Left lung (tissue), 14 donors: ENCODE measurements at places on chromosomes 1 and 21. TPM values are rescaled to one million over a fixed set of nuclear protein-coding genes. Genes with fewer than 3 reads are reported as not detected.
A peak's percentile ranks its signal among the peaks of the same experiment; 100 is the strongest.

GRCh38 chr21:39628385-39628784 lies 15.6 kb downstream of the B3GALT5 start:
- no peak for DNase-seq

ATF3 gene
- polyA plus RNA-seq = 5.6 TPM

DNA sequence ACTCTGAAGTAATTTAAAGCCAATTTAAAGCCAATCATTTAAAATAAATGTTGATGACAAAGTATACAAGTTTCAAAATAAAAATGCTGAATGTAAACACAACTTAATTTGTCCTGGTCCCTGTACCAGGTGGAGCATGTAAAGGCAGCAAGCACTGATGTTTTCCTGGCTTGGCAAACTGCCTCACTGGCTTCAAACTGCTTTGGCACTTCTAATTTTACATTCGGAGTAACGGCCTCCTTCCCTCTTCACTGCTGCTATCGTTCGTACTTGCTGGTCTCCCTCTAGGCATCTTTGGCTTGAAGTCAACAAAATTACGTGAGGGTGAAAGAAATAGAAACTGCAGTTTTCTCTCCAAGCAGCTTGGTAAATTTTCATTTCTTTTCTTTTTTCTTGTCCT lies 287.9 kb downstream of the LTN1 start:
- DNase-seq = peak; percentile 32

- no peak for DNase-seq
These were observed 113.2 kb downstream of the TOMM20 start for GRCh38 chr1:235015291-235015985.

ADORA1 gene
- polyA plus RNA-seq = 15.0 TPM

TEX38 gene
- 0.47 TPM for polyA plus RNA-seq

GRCh38 chr1:66532214-66532613 lies 1.7 kb upstream of the SGIP1 start:
- DNase-seq = no peak

PDZK1 gene
- 1.9 TPM for polyA plus RNA-seq

DNA sequence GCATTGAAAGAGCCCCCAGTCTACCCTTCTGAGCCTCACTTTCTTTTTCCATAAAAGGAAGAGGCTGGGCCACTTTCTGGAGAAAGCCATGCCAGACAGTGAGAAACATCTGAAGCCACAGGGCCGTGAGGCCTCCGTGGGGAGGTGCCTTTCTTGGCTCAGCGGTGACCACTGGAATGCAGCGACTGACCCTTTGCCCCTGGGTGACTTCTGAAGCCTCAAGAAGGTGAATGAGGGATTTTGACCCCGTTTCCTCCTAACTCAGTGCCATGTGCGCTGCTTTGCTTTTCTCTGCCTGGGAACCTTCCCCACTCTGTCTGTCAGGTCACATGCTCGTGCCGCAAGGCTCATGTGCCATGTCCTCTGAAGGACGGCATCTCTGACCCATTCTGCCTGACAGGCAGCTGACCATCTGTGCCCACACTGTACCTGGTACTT lies 44.7 kb upstream of the A3GALT2 start:
- peak; percentile 35 for DNase-seq

USH2A gene
- 0.04 TPM for polyA plus RNA-seq

DNA sequence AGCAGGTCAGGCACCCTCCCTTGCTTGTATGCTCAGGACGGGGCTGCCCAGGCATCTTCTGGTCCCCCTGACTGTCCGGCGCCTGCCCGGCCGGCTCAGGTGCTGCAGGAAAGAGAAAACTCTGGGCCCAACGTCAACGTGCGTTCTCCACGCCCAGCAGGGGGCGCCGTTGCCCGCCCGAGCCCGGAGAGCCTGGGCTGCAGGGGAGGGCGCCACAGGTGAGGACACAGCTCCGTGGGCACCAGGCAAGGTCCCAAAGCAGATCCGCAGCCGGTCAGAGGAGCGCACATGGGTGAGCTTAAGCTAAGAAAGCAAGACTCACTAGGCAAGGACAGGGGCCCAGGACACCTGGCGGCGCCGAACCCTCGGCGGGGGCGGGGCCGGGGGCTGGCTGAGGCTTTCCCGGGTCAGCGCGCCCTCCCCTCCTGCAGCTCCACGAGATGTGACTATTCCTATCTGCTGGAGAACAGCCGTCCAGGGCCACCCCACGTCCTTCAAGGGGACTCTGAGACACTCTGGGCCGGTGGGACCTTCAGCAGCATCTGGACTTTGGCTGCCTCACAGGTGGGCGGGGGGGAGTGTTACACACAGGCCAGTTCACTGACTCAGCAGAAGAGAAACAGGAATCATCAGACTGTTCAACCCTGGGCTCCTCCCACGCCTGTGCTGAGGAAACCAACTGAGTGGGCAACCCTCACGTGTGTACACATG lies 29.3 kb downstream of the KRTAP10-1 start:
- no peak for DNase-seq

- DNase-seq = no peak
These were observed 665.0 kb downstream of the SMYD3 start for GRCh38 chr1:245842106-245842505.

GRCh38 chr1:44168520-44169098 lies 27.2 kb upstream of the KLF18 start:
- no peak for DNase-seq

GRCh38 chr21:45432575-45433255 lies 27.8 kb downstream of the COL18A1 start:
- DNase-seq = no peak

KCNJ6 gene
- 0.27 TPM for polyA plus RNA-seq

GRCh38 chr1:212271823-212272485 lies 13.3 kb upstream of the PPP2R5A start:
- DNase-seq = no peak

MASP2 gene
- 12.3 TPM for polyA plus RNA-seq

DNA sequence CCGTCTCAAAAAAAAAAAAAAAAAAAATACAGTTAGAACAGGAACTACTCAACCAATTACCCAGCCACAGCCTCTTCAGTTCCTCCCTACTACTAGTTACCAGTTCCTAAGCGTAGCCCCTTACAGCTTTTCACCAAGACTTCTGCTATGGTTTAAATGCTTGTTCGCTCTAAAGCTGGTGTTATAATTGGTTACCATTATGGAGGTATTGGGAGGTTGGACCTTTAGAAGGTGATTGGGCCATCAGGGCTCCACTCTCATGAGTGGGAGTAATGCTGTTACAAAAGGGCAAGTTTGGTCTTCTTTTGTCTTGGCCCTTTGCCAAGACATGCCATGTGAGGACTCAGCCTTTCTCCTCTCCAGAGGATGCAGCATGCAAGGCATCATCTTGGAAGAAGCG lies 3.0 kb upstream of the SMPDL3B start:
- DNase-seq = no peak

KRTAP19-3 gene
- polyA plus RNA-seq = not detected

- no peak for DNase-seq
These were observed 21.6 kb downstream of the C2CD2 start for GRCh38 chr21:41932191-41932575.

CFAP107 gene
- 0.78 TPM for polyA plus RNA-seq

GRCh38 chr1:84086189-84086588 lies 57.9 kb upstream of the PRKACB start:
- DNase-seq = peak; percentile 42

- no peak for DNase-seq
These were observed 11.9 kb downstream of the PKNOX1 start for GRCh38 chr21:42986125-42986783.

SH2D2A gene
- polyA plus RNA-seq = 0.64 TPM

DNA sequence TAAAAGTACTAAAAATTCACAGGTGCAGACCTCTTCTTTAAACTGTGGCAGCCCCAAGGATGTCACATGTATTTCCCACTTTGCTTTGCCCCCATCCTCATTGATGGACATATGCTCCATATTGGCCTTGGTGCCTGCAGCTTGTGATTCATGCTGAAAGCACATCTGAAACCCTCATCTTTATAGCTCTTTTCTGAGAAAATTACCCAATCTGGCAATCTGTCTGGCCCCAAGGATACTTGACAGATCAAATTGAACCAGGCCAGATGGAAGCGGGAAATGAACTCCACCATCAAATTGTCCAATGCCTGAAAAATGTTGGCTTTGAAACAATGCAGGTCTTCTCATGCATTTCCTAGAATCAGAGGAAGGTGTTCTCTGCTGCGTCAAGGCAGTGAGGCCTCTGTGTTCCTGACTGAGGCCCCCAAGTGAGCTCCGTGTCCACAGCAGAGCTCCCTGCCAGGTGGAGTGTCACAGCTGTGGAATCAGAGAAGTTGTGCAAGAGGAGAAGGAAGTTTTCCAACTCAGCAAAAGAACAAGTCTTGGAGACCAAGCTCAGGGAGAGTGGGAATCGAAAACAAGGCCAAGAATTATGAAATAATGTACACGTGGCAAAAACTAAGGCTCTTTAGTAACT lies 323.7 kb downstream of the PLPP3 start:
- DNase-seq = peak; percentile 42

HIPK1 gene
- polyA plus RNA-seq = 42.5 TPM

TMEM269 gene
- polyA plus RNA-seq = 1.6 TPM

GRCh38 chr1:61853583-61853982 lies 111.3 kb downstream of the PATJ start:
- peak; percentile 50 for DNase-seq

DNA sequence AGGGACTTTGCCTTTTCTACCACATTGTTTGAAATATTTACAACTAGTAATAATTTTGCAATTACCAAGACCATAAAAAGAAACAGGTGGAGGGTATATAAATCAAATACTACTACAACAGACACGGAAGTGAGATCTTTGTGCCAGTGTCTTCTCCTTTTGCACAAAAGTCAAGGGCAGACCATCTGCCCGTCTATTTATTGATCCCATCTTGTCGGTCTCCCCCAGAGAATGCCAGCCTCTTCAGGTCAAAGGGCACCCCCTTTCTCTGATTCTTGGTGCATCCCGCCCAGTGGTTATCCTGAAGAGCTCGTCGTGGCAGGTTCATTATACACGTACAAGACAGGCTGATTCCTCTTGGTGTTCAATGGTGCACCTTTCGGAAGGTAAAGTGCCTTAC lies 4.8 kb upstream of the PDE9A start:
- no peak for DNase-seq

ELF3 gene
- 111 TPM for polyA plus RNA-seq

C1orf185 gene
- not detected for polyA plus RNA-seq
